ENCODE measurements at places on chromosomes 7 and 10. TPM values are rescaled to one million over a fixed set of nuclear protein-coding genes. Genes with fewer than 3 reads are reported as not detected.

Gene CPA4
- total RNA-seq, result 4.7 TPM

Gene IQCE
- total RNA-seq, result 25.8 TPM

- no peak for DNase-seq
These were observed 4.1 kb downstream of the JCAD start for GRCh38 chr10:30055226-30055662.

- peak; percentile 20 for DNase-seq
These were observed 221.7 kb downstream of the CDK14 start for GRCh38 chr7:90817846-90818245.

Gene FZD8
- 8.9 TPM for total RNA-seq

DNA sequence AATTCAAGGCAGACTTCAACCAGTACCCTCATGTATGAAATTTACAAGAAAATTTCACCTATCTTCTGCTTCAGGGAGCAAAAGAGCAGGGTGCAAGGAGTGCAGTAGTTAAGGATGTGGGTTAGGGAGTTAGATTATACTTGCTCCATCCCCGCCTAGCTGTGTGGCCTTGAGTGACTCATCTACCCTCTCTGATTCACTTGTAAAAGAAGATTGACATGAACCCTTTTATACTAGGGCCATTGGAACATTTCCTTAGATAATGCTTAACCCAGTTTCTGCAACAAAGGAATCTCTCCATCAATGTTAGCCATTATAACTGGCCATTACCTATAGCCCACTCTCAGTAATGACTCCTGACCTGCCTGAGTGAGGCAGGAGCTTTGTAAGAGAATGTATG is 10.2 kb upstream of the HSPA12A start:
- DNase-seq, result peak; percentile 65

Gene ARMC3
- total RNA-seq, result 1.1 TPM

- DNase-seq, result no peak
These were observed 75.6 kb upstream of the INSIG1 start for GRCh38 chr7:155222061-155222460.

Gene ASB10
- not detected for total RNA-seq

Gene STK17A
- total RNA-seq, result 97.4 TPM

Gene PCLO
- total RNA-seq, result 0.35 TPM

- no peak for DNase-seq
These were observed 252.2 kb downstream of the ELFN1 start for GRCh38 chr7:1922071-1922869.

Gene GDF10
- not detected for total RNA-seq

- DNase-seq, result no peak
These were observed 21.1 kb downstream of the WAC start for GRCh38 chr10:28554009-28554408.
